Myocyte (in vitro differentiated cells): ENCODE measurements at places on chromosomes 12 and 14. TPM values are rescaled to one million over a fixed set of nuclear protein-coding genes. Genes with fewer than 3 reads are reported as not detected.

DNA sequence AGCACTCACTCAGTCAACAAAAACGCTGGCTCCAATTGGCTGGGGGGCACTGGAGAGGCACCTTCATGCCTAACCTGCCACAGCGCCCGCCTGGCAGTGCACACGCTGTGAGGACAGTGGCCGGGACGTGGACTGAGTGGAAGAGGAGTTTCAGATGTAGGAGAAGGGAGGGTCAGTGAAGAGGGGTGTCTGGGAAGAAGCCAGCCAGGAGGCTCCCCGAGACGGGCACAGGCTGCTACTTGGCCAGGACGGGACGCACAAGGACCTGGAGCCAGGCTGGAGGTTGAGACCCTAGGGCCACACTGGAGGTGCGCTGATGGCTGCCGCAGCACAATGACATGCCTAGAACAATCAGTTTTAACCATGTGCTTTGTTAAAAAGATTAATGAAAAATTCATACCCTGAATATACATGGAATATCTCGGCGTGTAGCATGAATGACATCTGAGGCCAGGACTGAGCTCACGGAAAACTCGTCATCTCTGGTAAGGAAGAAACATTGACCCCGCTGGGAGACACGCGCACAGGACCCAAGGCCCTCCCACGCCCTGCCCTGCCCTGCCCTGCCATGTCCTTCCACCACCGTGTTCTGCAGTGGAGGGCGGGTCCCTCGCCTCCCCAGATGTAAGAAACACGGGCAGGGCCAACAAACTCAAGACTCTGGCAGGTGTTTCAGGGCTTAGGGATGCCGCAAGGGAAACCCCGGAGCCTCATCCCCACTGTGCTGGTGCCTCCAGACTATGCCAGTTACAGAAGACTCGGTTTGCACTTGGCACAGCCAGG lies 25.0 kb downstream of the AMN start:
- DNase-seq, result no peak

GRCh38 chr12:3202734-3203446 lies 125.7 kb downstream of the TSPAN9 start:
- peak; percentile 87 for DNase-seq

GRCh38 chr14:29310757-29311156 lies 544.2 kb downstream of the FOXG1 start:
- peak; percentile 48 for DNase-seq

- no peak for DNase-seq
Measured at GRCh38 chr12:123732251-123732650, 20.1 kb downstream of the ATP6V0A2 start.

DNA sequence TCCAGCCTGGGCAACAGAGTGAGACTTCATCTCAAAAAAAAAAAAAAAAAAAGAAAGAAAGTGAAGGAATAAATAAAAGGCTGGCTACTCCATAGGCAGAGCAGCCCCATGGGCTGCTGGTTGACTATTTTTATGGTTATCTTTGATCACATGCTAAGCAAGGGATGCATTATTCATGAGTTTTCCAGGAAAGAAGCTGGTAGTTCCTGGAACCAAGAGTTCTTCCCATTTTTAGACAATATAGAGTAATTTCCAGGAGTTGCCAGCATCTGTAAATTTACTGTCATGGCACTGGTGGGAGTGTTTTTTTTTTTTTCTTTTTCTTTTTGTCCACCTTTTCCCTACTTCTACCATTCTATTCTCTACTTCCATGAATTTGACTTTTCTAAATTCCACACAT lies 24.2 kb downstream of the FGD4 start:
- no peak for DNase-seq

GRCh38 chr14:26394150-26394810 lies 203.6 kb downstream of the NOVA1 start:
- DNase-seq, result peak; percentile 5

- peak; percentile 90 for DNase-seq
Measured at GRCh38 chr12:50222275-50222783, 55.2 kb upstream of the CERS5 start.

- DNase-seq, result no peak
Measured at GRCh38 chr12:79822475-79822874, 112.4 kb downstream of the PPP1R12A start.

Gene ERP27
- 0.47 TPM in 1 of 2 replicates, not detected in the other for total RNA-seq

- no peak for DNase-seq
Measured at GRCh38 chr14:38950676-38951075, 152.4 kb downstream of the SEC23A start.

GRCh38 chr14:66046035-66046434 lies 440.1 kb upstream of the CCDC196 start:
- no peak for DNase-seq

Gene AQP6
- 0.05 TPM in 1 of 2 replicates, not detected in the other for total RNA-seq

DNA sequence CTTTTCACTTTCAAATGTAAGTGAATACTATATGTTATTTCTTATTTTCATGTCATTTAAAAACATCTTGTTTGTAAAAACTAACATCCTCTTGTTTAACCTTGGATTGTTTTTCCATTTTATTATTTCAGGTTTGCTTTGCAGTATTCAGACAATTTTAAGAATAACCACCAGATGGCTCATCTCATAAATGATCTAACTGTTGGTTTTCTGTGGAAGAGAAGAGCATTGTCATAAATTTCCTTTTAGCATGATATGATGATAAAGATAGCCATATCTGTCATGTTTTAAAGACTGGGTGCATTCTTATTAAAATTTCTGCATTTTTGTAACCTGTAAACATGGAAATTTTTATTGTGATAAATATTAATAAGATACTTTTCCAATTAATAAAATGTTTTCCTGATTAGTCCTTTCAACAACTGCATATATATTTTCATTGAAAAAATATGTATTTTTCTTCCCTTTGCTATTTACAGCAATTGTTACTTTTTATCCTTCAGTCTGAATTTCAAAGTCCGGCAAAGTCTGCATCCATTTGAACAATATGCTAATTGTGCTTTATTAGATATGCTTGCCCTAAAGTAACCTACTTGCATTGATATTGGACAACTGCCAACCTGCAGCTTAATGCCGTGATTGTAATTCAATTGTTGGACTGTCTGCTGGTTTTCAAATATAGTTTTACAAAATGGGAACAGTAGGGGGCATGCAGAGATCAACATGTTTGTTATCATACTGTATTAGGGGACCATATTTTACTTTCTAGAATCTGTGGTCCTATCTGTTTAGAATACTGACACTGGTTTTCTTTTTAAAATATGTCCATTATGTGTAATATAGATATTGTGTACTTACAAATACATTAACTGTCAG lies 163.4 kb downstream of the GARIN6 start:
- peak; percentile 38 for DNase-seq

- DNase-seq, result no peak
Measured at GRCh38 chr14:21526672-21527317, 649 bp upstream of the SALL2 start.

Gene ARID4A
- 11.8 and 12.2 TPM in 2 replicates for total RNA-seq

DNA sequence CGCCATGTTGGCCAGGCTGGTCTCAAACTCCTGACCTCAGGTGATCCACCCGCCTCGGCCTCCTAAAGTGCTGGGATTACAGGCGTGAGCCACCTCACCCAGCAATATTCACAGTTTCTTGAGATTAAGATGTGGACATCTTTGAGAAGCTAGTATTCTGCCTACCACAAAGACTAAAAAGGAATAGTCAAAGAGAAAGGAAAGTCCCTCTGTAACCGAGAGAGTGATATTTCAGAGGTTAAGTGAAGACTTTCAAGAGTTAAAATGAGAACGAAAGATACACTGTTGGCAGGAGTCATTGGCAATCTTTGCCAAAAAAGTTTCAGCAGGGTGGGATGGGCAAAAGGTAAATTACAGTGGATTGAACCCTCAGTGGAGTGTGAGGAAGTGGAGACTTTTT lies 15.6 kb downstream of the DGKA start:
- DNase-seq, result no peak

DNA sequence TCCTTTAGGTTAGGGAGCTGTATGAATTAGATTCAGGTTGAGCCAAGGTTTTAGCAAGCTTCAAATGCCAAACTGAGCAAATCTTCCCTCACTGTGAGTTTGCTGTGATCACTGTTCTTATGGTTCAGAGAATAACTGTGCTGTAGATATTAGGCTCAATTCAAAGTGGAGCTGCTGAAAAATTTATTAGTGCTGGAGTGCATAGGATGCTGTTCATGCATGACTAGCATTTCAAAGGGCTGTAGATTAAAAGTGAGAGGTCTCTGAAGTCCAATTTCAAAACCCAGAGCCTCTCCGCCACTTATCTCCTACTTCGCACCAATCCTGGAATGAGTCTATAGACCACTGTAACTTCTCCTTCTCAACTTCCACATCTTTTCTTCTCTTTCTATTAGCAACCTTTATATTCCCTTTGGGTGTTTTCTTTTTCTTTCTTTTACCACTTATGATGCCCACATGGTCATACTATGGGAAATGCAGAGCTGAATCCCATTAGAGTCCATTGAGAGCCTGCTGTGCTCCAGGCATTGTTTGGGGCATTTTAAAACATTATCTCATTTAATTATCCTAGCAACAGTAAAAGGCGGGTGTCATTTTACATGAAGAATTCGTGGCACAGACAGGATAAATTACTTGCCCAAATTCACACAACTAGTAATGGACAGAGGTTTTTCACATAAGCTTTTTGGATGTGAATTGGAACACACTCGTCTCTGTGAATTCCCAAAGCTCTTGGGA lies 77.5 kb upstream of the EEA1 start:
- DNase-seq, result no peak

Gene NOXRED1
- total RNA-seq, result not detected in 2 replicates

DNA sequence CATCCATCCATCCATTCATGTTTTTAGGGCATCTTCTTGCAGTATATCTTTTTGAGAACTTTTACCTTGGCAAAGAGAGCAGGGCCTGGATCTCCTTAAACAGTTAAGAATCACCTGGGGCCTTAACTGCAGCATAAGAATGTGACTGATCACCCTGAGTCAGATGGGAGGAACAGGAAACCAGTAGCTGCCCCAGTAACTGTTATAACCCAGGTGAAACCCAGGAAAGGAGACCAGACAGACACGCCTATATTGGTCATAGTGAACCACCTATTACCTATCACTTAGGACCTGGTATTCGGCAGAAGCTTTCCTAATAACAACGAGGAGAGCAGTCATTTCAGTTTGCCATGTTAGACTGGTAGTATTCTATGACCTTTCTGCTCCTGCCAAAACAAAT lies 43.4 kb upstream of the NR2C1 start:
- no peak for DNase-seq

Gene KRT82
- not detected in 2 replicates for total RNA-seq

DNA sequence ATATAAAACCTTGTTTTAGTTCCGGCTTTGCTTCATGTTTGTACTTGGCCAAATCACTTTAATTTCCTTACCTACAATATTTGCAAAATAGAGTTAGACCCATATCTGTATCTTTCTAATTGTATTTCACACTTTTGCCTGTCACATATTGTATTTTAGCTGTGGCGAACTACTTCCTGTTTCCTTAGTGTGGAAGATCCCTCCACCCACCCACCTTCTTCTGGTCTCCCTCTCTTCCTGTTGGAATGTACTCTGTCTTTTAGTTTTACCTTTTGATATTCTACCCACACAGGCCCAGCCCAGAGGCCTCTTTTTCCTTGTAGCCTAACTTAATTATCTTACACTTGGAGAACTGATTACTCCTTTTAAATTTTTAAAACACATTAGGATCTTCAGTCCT lies 78.2 kb downstream of the SCN8A start:
- DNase-seq, result no peak

GRCh38 chr12:5172886-5173285 lies 129.2 kb downstream of the KCNA5 start:
- no peak for DNase-seq

Gene KCNH5
- total RNA-seq, result not detected in 2 replicates

GRCh38 chr12:124544311-124544970 lies 23.0 kb downstream of the NCOR2 start:
- no peak for DNase-seq

DNA sequence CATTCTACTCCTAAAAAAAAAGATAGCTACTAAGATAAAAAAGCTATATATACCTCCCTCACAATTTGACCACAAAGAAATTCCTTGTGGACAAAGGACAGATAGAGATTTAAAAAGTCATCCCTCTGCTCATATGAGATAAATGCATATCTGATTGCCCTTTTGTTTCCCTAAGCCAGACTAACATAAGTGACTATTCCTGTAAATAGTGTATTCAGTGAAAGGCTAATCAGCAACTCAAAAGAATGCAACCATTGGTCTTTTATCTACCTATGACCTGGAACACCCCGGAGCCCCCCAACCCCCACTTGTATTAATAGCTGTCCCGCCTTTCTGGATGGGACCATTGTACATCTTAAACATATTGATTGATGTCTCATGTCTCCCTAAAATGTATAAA lies 6.3 kb upstream of the TMPO start:
- DNase-seq, result no peak
